ENCODE measurements at places on chromosomes 5 and 9.

GRCh38 chr9:126790561-126790960, 14.3 kb upstream of the ZBTB43 start:
- DNase-seq: no peak

DNA sequence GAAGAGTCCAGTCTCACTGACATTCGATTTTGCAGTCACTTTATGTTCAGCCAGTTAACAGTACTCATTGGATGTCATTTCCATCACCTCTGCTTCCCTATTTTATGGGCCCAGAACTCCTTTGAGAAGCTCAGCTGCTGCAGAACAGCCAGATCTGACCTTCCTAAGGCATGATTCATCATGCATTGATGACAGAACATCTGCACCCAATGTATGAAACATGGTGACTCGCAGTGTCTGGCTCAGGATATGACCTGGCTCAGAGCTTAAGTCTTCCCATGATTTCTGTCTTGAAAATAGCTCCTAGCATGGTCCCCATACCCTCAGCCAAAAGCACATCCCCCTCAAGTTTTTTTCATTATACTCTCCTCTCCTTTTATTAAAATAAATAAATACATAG, 92.6 kb upstream of the TRIM32 start:
- no peak for DNase-seq

DNA sequence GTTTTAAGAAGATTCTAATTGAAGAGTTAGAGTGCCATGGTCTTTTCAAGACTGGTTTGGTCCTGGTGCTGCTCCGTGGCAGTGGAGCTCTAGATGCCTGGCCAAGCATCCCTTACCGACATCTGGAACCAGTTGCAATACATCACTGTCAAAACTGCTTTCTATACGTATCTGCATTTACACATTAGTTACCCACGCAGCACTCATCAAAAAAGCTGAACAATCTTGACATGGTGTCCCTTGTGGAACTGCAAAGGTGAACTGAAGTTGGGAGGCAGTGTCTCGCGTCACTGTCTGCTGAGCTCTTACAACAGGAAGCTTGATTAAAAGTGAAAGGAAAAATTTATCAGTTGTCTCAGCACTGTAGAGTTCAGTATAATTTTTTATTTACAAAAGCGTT, 82.6 kb downstream of the PBX3 start:
- peak; percentile 40 for DNase-seq

DNA sequence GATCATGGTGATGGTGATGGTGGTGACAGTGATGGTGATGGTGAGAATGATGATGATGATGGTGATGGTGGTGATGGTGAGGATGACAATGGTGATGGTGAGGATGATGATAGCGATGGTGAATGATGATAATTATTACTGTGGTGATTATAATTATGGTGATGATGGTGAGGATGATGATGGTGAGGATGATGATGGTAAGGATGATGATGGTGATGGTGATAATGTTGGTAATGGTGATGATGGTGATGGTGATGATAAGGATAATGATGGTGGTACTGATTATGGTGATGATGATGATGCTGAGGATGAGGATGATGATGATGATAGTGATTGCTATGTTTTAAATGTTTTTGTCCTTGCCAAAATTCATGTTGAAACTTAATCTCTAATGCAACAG, 37.3 kb upstream of the HRH2 start:
- no peak for DNase-seq

DNA sequence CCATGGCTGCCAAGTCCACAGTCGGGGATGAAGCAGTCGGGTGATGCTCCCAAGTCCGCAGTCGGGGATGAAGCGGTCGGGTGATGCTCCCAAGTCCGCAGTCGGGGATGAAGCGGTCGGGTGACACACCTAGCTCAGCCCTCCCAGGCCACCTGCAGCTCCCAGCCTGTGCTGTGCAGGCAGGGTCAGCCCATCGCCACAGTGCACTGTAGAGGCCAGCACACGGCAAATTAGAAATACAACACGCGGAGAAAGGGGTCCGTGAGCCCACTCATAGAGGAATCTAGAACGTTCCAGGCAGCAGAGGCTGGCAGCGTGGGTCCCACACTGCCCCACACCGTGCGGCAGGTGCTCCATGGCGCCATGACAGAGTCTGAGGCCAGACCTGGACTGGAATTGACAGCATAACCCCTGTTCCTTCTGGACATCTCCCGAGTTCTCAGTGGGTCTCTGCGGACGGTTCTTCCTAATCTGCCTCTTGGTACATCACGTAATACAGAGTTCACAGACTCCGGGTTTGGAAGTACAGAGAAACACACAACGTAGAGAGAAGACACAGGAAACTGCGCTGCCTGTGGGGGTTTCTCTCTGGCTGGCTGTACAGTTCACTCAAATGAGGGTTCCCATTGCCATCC, 7.7 kb upstream of the EXOC3 start:
- no peak for DNase-seq

- peak; percentile 66 for DNase-seq
Measured at GRCh38 chr9:91245431-91246313, 116.0 kb downstream of the AUH start.

GRCh38 chr5:65668696-65669095, 43.9 kb downstream of the SHLD3 start:
- no peak for DNase-seq

- DNase-seq: no peak
Measured at GRCh38 chr9:12968093-12968492, 193.3 kb downstream of the LURAP1L start.

GRCh38 chr5:98769210-98769958, 4.1 kb upstream of the RGMB start:
- DNase-seq: peak; percentile 28

DNA sequence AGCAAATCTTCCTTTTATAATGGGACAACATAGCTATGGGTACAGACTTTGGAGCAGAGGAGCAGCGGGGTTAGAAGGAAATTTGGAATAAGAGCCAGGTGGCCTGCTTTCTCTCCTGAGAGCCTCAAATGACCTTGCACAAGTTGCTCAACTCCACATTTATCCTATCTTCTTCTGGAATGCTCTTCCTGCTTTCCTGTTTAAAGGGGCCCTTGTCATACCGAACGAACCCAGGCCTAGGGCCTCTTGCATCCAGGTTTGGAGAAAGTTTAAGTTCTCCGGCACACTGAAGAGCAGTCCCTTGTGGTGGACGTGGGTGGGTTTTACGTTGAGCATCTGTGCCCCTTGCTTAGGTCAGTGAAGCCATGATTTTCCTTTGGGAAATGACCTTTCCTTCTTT, 197.9 kb upstream of the NR3C1 start:
- no peak for DNase-seq

DNA sequence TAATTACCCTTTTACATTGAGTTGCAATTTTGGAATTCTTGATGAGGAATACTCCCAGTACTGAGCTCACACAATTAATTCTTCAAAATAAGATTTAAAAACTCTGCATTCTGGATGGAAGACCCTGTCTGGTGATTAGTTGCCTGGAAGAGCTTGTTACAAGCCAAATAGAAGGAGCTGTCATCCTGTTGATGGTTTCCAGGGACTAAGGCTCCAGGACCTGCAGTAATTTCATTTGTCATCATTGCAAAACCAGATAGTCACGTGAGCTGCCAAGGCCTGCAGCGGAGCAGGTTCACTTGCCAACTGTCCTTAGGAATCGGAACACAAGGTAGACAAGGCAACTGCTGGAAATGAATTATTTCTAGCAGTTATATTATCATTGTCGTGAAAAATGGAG, 597.7 kb downstream of the CCDC171 start:
- no peak for DNase-seq

- DNase-seq: no peak
Measured at GRCh38 chr5:9782826-9783560, 152.8 kb upstream of the TAS2R1 start.

GRCh38 chr9:21461377-21461776, 20.7 kb downstream of the IFNE start:
- DNase-seq: no peak

DNA sequence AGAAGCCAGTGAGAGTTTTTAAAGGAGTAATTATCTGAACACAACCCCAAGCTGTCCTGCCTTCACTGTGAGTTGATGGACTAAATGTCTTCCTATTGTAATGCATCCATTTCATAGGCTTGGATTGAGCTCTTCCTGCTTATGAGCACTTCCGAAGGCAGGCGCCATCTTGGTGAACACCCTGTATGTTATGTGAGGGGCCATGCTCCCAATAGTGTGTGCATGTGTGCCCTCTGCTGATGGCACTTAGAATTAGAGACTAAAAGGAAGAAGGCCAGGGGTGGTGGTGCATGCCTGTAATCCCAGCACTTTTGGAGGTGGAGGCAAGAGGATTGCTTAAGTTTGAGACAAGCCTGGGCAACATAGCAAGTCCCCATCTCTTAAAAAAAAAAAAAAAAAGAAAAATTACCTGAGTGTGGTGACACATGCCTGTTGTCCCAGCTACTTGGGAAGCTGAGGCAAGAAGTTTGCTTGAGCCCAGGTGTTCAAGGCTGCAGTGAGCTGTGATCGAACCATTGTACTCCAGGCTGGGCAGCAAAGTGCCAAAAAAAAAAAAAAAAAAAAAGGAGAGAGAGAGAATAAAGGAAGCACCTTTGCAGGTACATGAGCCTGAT, 65.0 kb downstream of the C9orf152 start:
- no peak for DNase-seq

- no peak for DNase-seq
Measured at GRCh38 chr9:137280474-137281344, 3.2 kb downstream of the TOR4A start.

- no peak for DNase-seq
Measured at GRCh38 chr5:122942164-122942914, 94.2 kb downstream of the PPIC start.

DNA sequence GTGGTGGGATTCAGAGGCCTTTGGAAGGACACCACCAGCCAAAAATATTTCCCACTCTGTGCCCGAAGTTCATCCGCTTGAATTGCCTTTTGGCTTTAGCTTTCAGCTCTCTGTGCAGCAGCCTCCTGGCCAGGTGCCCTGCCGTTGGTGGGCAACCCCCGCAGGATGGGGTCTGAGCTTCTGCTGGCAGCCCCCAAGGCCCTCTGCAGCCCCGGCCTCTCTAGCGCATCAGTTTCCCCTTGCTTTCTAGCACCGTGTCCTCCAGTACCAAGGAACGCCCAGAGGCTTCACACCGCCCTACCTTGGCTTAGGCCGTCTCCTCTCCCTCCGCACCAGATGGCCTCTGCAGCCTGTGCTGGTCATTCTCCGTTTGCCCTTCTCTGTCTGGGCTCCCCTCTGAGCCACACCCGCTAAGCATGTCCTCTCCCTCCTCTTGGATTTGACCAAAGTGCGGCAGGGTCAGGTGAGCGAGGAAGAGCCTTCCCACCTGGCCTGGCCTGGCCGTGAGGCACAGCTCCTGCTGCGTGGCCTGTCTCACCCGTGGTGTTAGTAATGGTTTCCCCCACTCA, 4.2 kb upstream of the TSC1 start:
- no peak for DNase-seq

DNA sequence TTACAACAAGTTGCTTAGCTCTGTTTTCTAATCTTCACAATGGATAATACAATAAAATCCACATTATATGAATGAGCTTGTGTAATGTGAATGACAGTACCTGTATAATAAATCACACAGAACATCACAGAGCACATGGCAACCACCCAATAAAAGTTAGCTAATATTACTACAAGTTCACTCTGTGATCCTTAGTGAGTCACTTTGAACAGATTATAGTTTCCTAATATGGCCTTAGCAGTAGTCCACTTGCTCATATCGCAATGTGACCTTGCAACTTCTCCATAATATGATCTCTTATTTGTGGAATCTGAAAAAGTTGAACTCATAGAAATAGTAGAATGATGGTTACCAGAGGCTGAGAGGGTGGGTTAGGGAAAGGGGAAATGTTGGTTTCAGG, 361.3 kb downstream of the PTPRD start:
- no peak for DNase-seq

DNA sequence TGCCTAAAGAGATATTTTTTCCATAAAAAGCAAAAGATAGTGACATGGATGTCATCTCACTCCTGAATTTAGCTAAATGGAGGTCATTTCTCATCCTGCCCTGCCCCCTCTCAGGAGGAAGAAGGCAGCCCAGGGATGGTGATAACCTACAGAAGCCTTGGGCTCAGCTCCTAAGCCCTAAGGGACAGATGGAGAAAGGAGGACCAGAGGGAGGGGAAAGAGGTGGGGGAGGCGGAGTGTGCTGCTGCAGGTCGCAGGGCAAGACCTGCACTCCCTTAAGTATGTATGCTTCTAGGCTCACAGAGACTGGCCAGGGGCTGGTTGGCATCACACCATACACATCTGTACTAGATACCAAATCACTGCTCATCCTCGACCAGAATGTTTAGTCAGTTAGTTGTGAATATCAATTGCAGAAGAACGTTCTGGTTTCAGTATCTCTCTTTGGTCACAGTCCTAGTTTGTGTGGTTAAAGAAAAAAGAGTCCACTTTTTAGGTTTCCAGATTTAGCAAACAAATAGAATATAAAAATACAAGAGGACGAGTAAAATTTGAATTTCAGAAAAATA, 18.4 kb upstream of the CDKN2AIPNL start:
- DNase-seq: no peak

GRCh38 chr5:72785801-72786200, 30.7 kb upstream of the TNPO1 start:
- DNase-seq: no peak

DNA sequence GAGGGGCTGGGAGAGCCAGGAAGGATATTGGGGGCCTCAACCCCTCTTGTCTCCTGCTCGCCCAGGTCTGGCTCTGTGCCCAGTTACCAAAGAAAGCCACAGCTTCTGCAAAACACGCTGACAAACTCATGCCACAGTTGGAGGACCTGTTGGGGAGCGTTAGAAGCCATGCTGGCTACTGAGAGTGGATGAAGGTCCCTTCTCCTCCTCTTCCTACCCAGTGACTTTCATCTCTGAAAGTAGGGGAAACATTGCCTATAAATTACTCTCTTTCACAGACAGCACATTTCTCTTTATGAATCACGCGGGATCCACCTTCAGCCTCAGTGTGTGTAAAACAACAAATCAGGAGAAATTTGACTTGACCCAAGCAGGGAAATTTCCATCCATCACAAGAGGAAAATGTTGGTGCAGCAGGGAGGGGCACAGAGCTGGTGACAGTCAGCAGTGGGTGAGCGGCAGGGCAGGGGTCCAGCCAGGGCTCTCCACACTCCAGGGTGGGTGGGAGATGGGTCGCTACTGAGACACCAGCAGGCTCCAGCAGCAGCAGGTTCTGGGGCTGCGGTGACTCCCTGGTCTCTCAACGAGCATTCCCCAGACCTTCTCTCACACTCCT, 181.9 kb downstream of the FGF18 start:
- no peak for DNase-seq
